Cortex of kidney (tissue), 1 donor: ENCODE measurements at places on chromosomes 11 and 22.

- no peak for DNase-seq
Measured at GRCh38 chr11:102620818-102621561, 4.1 kb downstream of the MMP20 start.

DNA sequence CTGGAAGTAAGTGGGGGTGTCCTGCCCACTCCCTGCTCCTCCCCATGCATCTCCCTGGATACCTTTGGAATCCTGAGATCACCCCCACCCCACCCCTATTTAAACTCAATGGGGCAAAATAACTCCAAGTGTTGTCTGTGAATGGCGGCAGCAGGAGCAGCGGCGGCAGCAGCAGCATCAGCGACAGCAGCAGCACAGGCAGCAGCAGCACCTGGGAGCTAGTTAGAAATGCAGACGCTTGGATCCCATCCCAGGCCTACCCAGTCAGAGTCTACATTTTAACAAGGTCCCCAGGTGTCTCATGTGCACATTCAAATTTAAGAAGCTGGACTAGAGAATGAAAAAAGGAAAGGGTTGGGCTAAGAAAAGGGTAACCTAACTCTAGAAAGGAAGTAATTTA lies 82.6 kb downstream of the SEZ6L start:
- DNase-seq: no peak

DNA sequence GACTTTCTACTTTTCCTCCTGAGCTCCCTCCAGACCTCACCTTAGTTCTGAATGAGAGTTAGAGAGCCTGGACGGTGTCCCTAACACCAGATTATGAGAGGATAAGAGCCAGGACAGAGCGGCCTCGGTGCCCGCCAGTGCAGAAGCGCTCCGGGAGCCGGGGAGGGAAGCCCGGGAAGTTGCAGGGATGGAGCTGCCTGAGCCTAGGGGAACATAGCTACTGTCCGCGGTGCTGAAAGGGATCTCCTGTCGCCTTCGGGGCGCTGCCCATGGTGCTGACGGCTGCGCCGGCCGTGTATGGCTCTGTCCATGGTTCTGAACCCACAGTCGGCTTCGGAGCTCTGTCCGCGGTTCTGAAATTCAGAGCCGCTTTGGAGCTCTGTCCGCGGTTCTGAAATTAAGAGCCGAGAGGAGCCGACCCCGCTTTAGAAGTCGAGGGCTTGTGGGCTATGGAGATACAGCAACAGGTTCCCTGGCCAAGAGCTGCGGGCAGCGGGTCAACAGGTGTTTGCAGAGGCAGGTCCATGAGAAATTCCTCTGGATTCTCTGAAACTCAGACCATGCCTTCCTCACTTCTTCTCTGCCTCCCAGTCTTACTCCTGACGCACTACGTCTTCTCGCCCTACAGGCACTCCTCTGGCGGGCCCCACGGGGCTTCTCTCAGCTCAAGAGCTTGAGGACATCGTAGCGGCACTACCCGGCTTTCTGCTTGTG lies 814 bp downstream of the NPAS4 start:
- DNase-seq: no peak

- DNase-seq: no peak
Measured at GRCh38 chr22:49998718-49999062, 13.9 kb downstream of the IL17REL start.
